GM06990 (cell line): ENCODE measurements at places on chromosomes 16 and 17.

DNA sequence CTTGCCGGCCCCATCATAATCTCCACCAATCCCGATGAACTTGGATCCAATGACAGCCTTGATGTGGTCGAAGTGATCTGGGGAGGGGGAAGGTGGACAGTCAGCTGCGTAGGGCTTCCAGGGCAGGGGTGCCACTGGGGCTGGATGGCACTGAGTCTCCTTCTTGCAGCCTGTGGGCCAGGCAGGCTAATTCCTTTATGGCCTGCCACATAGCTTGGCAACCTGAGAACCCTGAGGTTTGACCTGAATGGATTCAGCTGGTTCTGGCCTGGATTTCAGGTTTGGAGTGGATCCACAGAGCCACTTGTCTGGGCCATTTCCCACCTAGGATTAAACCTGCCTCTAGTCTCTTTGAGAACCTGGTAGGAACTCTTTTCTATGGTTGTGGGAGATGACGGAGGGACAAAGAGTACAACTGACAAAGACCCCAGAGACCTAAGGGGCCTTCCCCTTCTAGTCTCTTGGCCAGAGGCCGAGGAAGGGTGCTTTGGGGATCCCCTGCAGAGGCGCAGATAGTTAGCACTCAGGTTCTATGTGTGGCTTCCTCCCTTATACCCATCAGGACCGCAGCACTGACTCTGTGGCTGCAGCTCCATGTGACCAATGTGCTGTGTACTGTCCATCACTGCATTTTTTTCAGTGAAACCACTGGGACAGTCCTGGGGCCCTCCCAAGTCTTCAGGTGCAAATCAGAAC lies 9.2 kb upstream of the DPEP3 start:
- no peak for DNase-seq

GRCh38 chr17:18224387-18225120 lies 881 bp upstream of the LLGL1 start:
- no peak for DNase-seq

DNA sequence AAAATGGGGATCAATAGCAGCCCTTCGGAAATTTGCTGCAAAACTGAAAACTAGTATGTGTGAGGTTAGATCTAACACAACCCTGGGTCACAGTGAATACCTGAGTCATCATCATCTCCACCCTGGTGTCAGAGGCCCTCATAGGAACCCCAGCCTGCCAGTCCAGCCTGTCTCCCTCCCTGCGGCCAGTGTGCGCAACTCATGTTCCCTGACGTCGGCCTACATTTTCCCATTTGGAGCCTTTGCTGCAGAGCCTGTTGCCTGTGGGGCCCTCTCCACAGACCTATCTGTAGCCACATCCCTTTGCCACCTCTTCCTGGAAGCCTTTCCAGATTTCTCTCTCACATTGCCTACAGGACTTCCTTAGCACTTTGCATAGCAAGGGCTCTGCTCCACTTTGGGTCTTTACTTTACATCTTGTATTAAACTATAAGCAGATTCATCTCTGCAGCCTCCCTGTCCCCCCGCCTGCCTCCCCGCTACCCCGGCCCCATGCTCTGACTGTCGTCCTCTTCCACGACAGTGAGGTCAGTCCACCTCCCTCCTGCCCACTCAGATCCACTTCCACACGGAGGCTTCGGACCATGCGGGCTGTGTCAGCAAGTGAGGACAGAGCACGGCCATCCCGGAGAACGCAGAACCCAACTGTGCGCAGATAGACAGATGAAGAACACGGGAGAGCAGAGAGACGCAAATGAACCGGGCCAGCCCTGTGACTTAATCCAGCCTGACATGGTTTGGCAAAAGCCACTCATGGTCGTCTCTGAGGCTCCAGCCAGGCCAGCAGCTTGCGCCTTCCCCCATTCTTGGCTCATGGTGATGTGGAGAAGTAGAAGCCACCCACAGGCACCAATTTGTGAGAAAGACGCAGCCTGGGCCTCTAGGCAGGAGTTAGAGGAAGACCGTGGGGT lies 31.0 kb downstream of the NGFR start:
- no peak for DNase-seq

DNA sequence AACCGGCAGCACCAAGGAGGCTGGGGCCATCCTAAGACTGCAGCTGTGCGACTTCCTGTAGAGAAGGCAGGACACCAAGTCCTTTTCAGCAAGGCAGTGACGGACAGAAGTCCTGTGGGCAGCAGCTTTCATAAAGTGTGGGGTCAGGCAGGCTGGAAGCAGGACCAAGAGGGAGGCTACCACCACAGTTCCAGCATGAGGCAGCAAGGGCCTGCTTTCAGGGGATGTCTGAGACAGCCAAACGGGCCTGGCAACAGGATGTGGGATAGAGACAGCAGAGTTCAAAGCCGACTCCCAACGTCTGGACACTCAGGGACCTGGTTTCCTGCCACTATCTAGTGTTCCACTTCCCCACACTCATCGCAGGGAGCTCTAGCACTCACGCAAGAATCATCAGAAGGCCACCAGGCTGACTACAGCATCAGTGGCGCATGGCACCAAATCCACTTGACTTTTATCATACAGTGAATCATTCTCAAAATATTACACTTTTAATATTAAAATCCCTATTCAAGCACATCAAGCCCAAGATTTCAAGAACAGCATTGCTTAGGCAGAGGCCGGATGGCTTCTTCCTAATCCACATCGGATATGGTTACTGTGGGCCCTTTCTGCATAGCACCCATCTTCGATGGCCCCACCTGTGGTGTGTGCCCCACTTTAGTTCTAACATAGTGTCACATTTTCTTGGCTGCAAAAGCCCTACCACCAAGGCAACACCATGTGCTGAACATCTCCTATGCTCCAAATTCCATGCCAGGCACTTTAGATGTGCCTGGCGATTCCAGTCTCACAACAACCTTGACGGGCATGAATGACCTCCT lies 5.2 kb downstream of the USP7 start:
- DNase-seq, result no peak

- no peak for DNase-seq
Measured at GRCh38 chr16:81216706-81217105, 21.8 kb upstream of the BCO1 start.

- no peak for DNase-seq
Measured at GRCh38 chr16:51439271-51439670, 288.2 kb upstream of the SALL1 start.

DNA sequence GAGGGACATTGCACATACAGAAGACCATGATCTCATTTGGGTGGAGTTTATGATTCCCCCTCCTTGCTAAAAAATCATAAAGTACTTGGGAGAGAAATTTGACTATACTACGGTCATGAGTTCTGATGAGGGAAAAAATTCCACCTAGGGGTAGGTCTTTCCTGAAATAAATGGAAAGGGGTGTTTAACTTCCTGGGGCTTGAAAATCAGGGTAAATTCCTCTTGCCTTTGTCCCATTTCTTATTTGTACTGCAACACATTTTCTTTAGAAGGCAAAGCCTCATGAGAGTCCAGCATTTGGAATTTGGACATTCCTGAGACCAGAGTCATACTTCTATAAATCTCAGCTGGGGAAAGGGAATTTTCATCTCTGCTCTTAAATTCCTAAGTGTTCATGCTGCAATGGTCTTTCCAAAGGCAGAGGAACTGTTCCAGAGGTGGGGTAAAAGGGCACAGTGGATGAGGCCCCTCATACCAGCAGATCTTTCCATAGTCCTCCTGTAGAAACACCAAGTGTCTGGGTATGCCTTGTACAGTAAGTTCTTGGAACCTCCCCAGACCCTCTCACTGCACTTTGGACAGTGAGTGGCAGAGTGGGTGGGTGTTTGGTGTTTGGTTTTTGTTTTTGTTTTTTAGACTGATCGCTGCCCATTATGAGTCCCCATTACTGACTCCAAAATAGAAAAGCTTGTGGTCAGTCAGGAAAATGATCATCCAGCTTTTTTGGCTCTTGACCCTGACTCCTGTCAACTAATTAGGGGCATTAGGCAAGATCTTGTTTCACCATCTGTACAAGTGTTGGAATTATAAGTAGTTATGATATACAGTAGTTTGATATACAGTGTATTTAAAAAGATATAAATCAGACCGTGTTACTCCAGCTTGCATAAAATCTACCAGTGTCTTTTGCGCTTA lies 6.0 kb downstream of the LYRM1 start:
- no peak for DNase-seq

GRCh38 chr16:85859818-85860125 lies 39.2 kb upstream of the IRF8 start:
- no peak for DNase-seq

DNA sequence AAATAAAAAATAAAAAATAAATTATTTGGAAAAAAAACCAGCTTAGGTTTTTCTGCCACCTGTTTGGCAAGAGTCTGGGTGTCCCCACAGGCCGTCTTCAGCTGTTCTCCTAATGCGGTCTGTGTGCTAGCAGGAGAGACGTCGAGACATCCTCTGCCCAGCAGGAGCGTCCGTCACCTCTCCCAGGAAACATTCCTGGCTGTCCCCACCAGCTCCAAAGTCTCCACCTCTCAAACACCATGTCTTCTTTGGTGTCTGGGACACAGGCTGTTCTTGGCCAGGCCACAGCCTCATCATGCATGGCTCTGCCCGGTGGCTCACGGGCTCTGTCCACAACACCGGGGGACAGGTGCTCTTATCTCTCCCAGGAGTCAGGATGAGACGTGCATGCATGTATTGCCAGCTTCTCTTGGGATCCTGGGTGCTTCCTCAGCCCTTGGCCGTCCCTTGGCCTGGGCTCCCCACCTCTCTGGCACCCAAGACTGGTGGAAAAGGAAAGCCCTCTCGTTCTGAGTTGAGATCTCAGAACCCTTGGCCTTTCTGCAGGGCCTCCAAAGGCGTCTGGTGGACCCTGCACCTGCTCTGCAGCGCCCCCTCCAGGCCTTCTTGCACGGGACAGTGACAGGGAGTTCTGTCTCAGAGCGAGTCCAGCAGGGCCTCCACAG lies 84.9 kb upstream of the CBX4 start:
- no peak for DNase-seq

DNA sequence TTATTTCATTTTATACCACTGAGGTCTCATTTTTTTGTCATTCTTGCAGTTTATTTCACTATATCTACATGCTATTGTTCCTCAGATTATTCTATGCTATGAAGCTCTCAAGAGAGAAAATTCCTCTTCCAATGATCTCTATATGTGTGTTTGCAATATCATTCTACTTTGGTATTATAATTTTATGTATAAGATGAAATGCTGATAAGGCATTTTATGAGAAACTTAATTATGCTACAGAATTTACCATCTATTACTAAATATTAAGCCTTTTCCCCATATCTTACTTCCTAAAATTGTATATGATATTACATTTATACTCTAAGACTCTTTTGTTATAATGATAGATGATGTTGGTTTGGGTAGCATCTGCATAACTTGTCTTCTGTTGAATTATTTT lies 765.5 kb downstream of the KCNJ2 start:
- no peak for DNase-seq

GRCh38 chr17:29962656-29963055 lies 21.2 kb downstream of the EFCAB5 start:
- DNase-seq, result no peak

GRCh38 chr16:26672206-26672605 lies 394.5 kb upstream of the C16orf82 start:
- no peak for DNase-seq

- peak; percentile 64 for DNase-seq
Measured at GRCh38 chr16:12542818-12543699, 260.6 kb downstream of the CPPED1 start.

DNA sequence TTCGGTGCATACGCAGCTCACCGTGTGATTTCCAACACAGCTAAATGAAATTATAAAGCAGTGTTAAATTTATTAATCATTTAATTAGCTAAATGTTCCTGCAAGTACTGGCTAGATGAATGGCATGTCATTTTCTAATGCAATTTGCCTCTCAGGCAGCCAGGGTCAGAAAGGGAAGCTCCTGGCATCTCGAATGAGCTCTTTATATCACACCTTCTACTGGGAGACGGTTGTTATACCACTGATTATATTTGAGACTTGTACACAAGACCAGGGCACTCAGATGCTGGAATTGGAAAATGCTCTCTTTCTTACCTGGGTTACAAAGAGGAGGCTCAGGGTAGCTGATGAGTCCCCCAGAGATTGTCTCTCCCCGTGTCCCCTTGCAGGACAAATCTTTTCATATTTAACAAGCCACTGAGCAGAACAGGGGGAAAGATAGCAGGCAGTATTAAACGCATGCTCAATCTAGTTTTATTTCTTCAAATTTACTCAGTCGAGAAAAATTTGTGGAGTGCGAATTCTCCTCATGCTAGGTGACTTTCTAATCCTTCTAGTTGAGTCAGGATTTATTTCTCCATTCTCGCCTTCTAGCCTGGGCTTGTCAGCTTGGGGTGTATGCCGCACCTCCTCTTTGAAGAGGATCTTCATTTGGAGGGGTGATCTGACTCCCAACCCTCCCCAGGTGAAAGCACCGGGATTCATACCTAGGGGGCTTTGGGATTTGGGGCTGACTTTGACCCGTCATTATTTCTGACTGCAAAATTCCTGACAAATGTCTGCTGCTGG lies 441.1 kb downstream of the MAF start:
- DNase-seq, result no peak

- DNase-seq, result no peak
Measured at GRCh38 chr17:76830987-76831715, 37.1 kb upstream of the MGAT5B start.

DNA sequence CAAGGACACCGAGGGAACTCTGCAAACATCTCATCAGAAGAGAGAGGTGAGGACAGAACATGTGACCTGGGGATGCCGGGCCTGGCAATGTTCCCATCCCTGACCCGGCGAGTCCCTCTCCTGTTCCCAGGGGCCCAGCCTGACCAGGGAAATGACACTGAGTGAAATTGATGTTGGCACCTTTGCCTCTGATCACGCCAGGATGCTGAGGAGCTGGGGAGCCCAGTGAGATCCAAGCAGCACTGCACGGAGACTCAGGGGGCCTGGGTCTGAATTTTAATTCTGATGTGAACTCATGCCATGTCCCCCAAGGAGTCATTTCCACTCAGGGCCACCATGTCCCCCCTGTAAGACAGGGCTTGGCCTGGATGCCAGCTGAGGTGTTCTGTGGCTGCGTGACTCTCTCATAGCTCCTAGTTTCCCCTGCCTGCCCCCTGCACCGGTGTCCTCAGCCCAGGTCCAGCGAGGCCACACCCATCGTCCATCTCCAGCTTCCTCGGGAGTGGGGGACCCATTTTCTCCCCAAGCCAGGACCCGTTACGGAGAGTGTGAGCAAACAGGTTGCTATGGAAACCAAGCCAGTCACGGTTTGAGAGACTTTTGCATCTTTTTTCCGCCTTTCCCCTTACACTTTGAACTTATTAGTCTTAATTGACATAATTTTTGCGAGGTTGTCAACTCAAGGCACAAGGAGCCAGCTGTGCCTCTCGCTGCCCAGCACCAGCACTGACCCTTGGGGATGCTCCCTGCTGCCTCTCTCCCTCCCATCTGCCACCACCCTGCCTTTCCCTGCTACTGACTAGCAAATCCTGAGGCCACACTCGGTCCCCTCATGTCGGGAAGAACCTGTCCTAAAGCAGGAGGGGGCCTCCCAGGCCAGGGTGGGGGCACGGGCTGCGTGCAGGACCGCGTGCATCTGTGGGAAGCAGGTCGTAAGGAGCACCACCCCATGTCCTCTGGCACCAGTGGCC lies 150.0 kb downstream of the SDK2 start:
- DNase-seq, result no peak

- no peak for DNase-seq
Measured at GRCh38 chr17:60091109-60091508, 12.4 kb upstream of the HEATR6 start.

GRCh38 chr16:48350736-48351135 lies 34.5 kb downstream of the SIAH1 start:
- DNase-seq, result no peak
